ENCODE measurements at places on chromosomes 2 and 18. TPM values are rescaled to one million over a fixed set of nuclear protein-coding genes. Genes with fewer than 3 reads are reported as not detected.

Gene POTEI
- total RNA-seq: 3.9 TPM

- no peak for DNase-seq
Measured at GRCh38 chr2:170535552-170535951, 179.6 kb upstream of the SP5 start.

Gene REG3G
- 52.0 TPM for total RNA-seq

DNA sequence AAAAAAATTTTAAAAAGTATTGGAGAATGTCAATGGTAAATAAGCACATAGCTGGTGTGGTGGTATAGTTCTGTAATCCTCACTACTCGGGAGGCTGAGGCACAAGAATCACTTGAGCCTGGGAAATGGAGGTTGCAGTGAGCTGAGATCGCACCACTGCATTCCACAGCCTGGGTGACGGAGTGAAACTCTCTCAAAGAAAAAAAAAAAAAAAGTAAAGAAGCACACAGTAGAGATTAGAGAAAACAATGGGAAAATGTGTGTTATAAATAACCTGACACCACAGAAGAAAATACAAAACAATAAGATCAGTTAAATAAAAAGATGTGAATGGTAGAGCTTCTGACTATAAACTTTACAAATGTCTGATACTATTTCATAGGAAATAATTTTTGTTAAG, 163.7 kb upstream of the WDSUB1 start:
- no peak for DNase-seq

Gene TUBB6
- total RNA-seq: 133 TPM

Gene RGPD5
- total RNA-seq: 236 TPM

- DNase-seq: no peak
Measured at GRCh38 chr2:40210344-40210967, 241.4 kb downstream of the SLC8A1 start.

Gene DPP4
- total RNA-seq: 36.8 TPM

Gene RSAD2
- total RNA-seq: 3.3 TPM

DNA sequence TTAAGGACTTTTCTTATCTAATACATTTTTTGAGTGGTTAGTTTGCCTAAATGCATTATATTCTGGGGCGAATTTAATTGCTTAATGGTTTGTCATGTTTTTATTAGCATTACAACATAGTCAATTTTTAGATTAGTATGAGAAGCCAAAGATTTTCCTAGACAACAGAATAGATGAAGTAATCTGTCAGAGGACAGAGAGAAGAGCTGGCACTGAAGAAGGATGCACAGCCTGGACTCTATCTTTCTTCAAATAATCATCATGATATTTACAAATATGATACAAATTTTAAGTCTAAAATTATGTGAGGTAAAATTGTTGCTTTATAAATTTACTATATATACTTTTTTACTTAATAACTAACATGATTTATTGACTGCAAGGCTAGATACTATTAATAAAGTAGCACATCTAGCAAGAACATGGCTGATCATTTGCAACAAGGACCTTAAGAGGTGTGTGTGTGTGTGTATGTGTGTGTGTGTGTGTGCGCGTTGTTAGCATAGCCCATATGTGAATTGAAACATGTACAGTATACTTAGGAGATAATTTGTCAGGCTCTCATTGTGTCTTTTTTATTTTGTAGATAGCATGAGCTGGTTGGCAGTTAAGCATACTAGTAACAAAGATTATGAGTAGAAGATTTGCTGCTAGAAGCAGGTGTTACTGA, 752.2 kb downstream of the DCDC2C start:
- DNase-seq: no peak

Gene LAMA1
- 59.6 TPM for total RNA-seq

- no peak for DNase-seq
Measured at GRCh38 chr2:28544405-28544921, 48.6 kb downstream of the PLB1 start.

Gene HDAC4
- 44.2 TPM for total RNA-seq

Gene SP100
- total RNA-seq: 69.0 TPM

- DNase-seq: no peak
Measured at GRCh38 chr2:218427741-218428140, 8.8 kb downstream of the VIL1 start.

DNA sequence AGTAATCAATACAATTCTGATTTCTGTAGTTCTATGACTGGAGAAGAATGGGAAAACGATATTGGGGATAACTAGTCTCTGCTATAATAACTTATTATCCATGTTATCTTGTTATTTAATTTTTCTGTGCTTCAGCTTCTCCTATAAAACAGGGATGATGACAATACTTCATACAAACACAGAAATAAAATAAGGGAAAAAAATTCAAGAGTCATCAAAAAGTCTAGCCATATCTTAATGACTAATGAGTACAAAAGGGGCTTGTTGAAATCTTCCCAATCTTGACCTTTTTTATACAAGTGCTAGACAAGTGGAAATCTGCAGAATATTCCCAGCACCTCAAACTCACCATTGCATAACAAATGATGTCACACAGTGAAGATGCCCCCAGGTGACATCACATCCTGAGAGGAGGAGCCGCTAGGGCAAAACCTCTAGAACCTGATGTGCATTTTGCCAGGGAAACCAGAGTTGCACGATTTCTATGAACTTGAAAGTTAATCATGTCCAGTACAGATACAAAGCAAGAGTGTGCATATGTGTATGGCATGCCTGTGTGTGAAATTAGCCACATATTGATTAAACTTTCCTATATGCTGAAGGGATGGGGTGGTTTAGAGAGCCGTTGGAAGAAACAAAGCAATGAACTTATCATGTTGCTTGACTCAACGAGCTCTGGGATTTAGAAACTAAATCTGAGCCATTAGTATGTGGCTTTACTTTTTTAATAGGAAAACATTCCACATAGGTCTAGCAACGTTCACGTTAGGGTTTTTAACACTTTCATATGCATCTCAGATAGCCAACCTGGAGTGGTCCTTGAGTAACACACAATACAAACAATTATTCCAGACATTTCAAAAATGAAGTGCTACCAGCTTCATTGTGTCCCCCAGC, 278.9 kb downstream of the SLC4A3 start:
- DNase-seq: no peak

DNA sequence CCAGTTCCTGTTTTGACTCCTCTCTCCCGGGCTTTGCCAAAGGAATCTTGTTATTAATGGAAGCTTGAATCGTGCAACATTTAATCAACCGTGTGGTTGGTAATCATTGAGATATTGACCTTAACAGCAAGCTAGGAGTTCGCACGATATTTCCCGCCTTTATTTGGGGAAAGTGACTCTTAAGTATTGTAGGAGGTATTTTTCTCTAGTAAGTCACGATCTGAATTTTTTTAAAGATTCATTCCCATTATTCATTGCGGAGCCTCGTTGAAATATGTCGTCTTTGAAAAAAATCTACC, 663 bp downstream of the NUP35 start:
- DNase-seq: no peak

DNA sequence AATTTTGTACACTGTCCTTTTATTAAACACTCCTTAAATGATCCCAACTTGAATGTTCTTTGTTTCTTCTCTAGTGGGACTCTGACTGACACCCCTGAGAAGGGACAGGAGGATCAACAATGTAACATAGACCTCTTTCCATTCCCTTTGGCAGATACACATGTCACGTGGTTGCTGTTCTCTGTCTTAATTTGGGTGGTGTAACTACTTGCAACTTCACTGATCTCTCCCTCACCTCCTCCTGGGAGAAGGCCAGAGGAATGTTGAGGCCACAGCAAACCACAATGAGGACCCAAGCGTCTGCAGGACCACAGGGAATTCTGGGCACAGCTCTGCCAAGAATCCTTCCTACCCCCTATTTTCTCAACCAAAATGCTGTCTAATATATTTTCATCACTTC, 205.6 kb downstream of the RTP5 start:
- DNase-seq: no peak

GRCh38 chr2:177398290-177398683, 5.7 kb downstream of the AGPS start:
- no peak for DNase-seq

Gene VAPA
- 183 TPM for total RNA-seq

DNA sequence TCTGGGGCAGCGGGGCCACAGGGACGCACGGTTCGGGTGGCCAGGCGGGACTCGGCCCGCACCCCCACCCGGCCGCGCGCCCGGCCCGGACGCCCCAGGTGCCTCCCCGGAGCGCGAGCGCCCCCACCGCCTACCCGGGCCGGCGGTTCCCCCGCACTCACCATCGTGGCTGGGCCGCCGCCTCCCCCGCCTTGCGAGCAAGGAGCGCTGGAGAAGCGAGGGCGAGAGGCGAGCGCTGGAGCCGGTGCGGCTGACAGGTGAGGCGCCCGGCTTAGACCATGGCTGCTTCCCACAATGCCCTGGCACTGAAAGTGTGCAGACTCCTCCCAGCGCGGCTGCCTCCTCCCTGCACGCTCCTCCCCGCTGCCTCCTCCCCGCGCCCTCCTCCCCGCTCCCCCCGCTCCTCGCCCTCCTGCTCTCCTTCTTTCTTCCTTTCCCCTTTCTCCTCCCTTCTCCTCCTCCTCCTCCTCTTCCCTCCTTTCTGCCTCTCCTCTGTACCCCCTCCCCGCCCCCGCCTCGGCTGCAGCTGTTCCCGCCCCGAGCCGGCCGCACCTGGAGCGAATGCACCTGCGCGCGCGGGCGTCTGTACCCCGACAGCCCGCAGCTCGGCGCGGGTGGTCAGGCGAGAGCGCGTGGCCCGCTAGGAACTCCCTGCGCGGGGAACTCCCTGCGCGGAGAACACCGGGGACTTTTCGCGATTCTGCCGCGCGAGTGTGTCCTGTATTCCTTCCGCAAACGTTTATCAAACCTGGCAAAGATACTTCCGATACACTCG, at the start of gene AP1S3:
AP1S3 (minus strand) TSS at position 296 of the 775 bp plus-strand sequence; CDS start at position 164, 132 bp downstream.
- DNase-seq: peak; percentile 80

GRCh38 chr2:96801005-96801785, 14.9 kb upstream of the CNNM3 start:
- DNase-seq: peak; percentile 83

Gene DIPK1C
- not detected for total RNA-seq

GRCh38 chr2:45069684-45070083, 60.4 kb upstream of the SIX2 start:
- no peak for DNase-seq

DNA sequence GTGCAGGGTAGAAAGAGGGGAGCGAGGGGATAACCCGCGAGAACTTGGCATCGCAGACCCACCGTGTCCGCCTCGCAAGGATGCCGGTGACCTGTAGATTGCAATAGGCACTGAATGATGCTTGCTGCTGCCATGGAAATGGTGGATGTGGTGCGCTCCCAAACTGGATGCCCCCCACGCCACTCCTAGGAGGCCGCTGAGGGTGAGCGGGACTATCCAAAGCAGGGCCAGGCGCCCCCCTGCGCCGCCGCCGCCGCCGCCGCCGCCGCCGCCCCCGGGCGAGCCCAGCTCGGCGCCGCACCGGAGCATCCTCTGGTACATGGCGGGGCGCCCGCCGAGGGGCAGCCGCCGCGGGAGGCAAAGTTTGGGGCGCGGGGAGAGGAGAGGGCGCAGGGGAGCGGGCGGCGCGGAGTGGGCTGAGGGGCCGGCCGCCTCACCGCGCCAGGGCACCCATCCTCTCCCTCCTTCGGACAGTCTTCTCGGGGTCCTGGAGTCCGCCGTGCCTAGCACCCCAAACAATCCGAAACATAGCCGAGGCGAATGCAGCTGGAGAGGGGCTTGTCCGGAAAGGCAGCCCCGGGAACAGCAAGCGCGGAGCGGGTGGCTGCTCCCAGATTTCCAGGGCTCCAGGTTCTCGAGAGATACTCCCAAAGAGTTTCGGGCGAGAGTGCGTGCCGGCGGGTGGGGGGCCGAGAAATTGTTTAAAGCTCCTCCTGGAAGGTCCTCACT, 685.1 kb downstream of the NRXN1 start:
- DNase-seq: no peak

DNA sequence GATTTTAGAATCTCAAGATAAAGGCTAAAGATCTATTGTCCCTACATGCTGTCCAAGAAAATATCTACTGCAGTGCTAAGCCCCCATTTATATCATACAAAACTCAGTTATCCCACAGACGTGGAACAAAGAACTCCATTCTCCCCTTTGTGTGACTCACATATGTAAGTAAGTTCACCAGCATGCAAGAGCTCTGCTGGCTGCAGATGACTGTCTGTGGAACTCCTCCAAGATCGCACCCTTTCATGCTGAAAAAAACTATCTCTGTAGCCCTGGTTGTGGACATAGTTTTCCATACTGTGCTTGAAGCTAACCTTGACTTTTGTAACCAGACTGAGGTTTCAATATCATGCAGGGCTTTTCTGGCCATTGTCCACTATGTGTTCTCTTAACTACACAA, 207.1 kb downstream of the ZNF521 start:
- no peak for DNase-seq

DNA sequence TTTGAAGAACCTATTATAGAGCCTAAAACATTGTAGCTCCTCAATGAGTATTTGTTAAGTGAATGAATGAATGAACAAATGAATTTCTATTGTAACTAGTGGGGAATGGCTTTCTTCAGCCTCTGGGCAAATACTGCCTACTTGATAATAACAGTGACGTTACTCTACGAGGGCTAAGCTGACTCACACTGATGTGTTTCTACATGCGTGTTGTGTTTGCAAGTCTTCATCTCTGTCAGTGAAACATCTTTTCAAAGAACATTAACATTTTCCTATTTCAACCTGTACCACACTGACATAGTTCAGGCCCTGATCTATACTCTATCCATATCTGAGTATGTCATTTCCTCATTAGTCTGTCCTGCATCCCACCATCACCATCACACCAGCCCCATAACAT, 319.9 kb upstream of the ACVR2A start:
- DNase-seq: no peak

Gene APCDD1
- 41.0 TPM for total RNA-seq

- no peak for DNase-seq
Measured at GRCh38 chr18:4438938-4439337, 16.2 kb downstream of the DLGAP1 start.

Gene TMEM163
- 23.1 TPM for total RNA-seq

Gene GALNT5
- total RNA-seq: 2.6 TPM

Gene HTR2B
- total RNA-seq: not detected

- DNase-seq: no peak
Measured at GRCh38 chr18:32668956-32669355, 103.9 kb downstream of the KLHL14 start.

DNA sequence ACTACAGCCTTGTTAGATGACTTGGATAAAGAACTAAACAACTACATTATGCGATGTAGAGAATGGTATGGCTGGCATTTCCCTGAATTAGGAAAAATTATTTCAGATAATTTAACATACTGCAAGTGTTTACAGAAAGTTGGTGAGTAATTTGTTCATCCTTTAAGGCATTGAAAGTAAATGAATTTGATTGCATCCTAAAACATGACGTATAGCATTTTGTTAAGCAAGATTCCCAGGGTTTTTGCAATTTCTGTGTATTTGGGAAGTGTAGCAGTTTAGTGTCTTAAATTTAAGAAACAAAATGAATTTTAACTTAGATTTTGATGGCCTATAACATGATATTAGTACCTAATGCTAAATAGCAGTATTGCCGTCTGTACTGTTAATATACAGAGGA, 24.8 kb downstream of the NOP58 start:
- DNase-seq: no peak

DNA sequence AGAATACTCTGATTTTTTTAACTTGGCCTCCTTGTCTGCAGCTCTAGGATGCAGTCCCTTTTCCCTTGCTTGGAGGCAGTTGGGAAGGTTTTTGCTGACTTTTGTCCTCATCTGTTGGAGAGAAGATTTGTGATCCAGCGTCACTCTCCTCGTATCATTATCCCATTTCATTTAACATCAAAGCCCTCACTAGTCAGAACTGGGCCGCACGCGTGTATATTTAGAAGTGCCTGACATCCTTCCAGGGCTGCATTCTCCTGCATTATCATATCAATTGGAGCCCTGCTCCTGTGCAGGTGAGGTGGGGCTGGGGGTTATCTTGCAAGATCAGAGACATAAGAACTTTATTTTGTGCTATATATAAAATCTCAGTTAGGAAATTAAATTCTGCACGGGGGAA, 435.1 kb upstream of the HS6ST1 start:
- DNase-seq: no peak

Gene ABCG8
- total RNA-seq: 0.57 TPM

Measured in prostate gland (tissue), 2 donors.